ENCODE measurements at places on chromosomes 16 and 17. TPM values are rescaled to one million over a fixed set of nuclear protein-coding genes. Genes with fewer than 3 reads are reported as not detected.

- peak; percentile 29 for DNase-seq
Observed at GRCh38 chr17:47620503-47621245, 29.0 kb upstream of the KPNB1 start.

DNA sequence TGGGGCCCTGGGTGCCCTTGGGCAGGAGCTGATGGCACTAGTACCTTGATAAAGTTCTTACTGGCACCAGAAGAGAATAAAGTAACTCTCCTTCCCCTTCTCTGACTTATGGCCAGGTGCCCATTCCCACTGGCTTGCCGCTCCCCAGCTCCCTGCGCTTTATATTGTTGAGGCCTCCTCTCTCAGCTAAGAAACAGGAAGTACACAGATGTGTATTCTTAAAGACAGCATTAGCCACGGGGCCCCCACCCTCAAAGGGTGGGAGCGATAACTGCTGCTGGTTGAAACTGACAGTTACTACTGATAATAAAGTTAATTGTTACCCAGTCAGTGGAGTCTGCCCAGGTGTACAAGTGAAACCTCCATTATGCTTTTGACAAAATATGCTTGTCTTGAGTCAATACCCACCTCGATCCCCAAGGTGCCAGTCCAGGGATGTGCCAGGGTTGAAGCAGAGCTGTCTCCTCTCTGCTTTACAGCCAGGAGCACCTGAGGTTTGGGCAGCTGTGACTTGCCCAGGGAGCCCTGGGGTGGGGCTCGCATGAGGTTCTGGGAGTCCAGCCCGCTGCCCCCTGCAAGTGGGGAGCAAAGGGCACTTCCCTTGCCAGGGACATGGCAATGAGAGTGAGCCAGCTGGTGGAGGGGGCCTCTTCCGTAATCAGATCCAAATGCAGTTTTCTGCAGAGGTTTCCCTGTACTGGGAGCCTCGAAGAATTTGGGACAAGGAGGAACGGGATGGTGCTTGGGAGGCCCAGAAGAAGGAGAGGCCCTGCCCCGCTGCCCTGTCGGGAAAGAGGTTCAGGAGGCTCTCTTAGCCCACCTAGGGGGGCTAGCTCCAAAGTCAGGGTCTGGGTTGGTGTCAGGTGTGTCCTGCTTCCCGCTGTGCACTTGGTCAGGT is 5.4 kb upstream of the CLDN9 start:
- no peak for DNase-seq

Gene SPATA33
- total RNA-seq = 4.1 TPM

Gene SP2
- 2.6 TPM for total RNA-seq

Gene POLG2
- total RNA-seq = 8.7 TPM

All from dermis blood vessel endothelial cell (primary cell).